ENCODE measurements at places on chromosomes 7 and 10. TPM values are rescaled to one million over a fixed set of nuclear protein-coding genes. Genes with fewer than 3 reads are reported as not detected.

DNA sequence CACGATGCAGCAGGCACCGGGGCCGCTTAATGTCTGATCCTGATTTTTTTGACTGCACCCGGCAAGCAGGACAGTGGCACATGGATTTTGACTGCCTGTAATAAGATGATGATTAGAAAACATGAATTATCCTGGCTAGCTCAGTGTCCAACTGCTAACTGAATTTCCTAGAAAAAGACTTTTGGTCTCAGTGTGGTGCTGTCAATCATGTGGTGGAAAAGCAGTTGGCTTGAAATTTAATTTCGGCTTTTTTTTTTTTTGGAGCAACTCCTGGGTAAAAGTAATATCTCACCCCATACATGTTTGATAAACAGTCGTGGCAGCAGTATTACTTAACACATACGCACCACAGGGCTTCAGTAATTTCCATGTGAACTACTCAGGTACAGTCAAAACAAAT is 227.7 kb downstream of the FANK1 start:
- no peak overlapping the region for H3K4me3 ChIP-seq
- no peaks in the 10 kb centered on the region for H3K36me3 ChIP-seq
- H3K27me3 ChIP-seq, result no peaks in the 10 kb centered on the region
- H3K4me1 ChIP-seq, result no peaks in the 10 kb centered on the region
- DNase-seq, result no peak
- H3K27ac ChIP-seq, result no peak overlapping the region

GRCh38 chr7:36652431-36652830 is 71.9 kb downstream of the AOAH start:
- DNase-seq, result no peak
- peaks cover 24% of the 10 kb centered on the region for H3K4me1 ChIP-seq
- no peaks in the 10 kb centered on the region for H3K27me3 ChIP-seq
- H3K4me3 ChIP-seq, result no peak overlapping the region
- H3K27ac ChIP-seq, result no peak overlapping the region
- H3K36me3 ChIP-seq, result peaks cover 10% of the 10 kb centered on the region

The TRPV5 gene
- not detected for total RNA-seq

The SP8 gene
- not detected for total RNA-seq

The SLC13A1 gene
- not detected for total RNA-seq

The ACSM6 gene
- total RNA-seq, result not detected
